Activated naive CD8-positive, alpha-beta T cell treated with anti-CD3 and anti-CD28 coated beads, Interleukin-2, amount 50 U/mL, for 24 hours (primary cell): ENCODE measurements at places on chromosomes 2 and 18.

- no peak for DNase-seq
These were observed 138.5 kb upstream of the LYPD6 start for GRCh38 chr2:149191915-149192314.

DNA sequence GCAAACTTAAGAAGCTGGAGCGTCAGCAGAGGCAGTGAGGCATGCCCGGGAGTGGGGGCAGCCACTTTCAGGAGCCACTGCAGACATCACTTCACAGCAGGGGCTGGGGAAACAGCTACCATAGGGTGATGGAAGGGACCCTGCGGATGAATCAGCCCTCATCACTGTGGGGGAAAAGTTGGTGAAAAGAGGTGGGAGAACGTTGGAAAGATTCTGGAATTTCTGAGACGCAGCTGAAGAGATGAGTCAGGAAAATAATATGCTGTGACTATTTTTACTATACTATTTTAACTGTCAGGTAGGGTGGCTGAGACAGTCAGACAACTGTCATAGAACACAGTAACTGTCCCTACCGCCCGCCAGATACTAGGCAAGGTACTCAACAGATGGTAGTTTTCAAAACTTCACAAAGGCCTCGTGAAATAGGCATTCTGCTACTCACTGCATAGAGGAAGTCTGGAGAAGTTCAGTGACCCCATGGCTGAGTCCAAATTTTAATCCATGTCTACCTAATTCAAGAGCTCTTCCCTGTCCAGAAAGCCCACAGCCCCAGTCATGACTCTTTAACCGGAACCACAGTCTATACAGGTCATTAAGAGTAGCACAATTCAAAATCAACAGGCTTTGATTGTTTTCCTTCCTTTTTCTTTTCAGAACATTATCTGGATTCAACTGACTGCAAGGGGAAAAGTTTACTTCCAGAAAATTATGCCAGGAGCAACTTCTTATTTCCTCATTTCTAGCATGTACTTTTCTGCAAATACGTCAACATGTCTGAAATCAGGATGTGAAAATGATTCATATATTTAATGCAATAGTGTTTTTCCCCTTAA is 39.3 kb upstream of the EPB41L3 start:
- no peak for DNase-seq

DNA sequence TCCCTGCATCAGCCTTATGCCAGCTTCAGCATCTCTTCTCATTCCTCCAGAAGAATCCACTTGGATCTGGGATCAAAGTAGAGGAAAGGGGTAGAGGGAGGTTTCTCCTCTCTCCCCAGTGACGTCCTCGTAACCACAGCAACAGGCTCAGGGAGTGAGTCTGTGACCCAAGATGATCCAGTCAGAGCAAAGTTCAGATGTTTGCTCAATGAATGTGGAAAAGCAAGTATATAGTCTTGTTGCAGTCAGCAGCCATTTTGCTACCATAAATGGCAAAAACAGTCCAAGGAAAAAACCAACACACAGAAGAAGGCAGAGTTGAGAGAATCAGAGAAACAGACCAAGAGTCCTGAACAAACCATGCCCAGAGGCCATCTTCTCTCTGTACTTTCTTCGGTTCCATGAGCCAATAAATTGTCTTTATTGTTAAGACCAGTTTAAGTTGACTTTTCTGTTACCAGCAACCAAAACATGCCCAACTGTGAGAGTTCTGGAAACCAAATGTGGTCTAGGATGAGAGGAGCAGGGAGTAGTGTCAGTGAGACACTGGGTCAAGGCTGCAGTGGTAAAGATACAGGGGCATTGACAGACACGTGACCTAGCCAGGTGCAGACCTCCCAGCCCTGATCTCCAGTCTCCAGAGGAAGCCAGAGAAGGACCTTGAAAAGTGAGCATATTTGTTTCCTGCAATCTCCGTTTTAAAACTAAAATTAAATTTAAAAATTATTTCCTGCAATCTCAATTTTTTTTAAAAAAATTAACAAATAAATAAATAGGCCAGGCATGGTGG is 3.2 kb upstream of the CXCR1 start:
- DNase-seq, result no peak

DNA sequence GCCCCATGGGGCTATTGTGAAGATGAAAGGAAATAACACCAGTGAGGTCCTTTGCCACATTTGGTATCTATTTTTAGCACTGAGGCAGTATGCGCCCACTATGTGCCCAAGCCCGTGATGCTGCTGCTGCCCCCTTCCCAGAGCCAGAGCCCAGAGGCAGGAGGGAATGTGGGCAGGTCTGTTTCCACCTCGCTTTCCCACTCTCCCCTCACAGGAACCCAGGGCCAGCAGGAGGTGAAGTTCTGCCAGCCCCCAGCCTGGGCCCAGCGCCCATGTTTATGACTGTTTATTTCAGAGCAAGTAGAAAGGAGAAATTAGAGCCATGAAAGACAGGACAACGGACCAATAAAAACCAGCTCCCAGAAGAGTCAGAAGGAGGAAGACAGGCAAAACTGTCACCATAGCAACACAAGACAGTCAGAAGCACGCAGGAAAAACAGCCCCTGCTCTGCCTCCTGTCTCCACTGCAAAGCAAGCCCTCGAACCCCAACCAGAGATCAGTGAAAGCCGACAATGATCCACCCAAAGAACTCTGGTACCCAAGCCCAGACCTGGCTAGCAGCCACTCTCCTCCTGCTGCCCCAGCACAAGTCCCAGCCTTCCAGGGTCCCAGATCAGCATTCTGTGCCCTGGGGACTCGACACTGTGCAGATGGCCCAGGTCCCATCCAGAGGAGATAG is 1.4 kb downstream of the CYRIA start:
- no peak for DNase-seq

- no peak for DNase-seq
These were observed 205.2 kb downstream of the MREG start for GRCh38 chr2:215808194-215808593.

- no peak for DNase-seq
These were observed 851.8 kb upstream of the NXPH2 start for GRCh38 chr2:139631966-139632365.

- DNase-seq, result no peak
These were observed 138.8 kb downstream of the CNTNAP5 start for GRCh38 chr2:124163840-124164239.

- peak; percentile 49 for DNase-seq
These were observed 691 bp downstream of the BIRC6 start for GRCh38 chr2:32357318-32358110.

DNA sequence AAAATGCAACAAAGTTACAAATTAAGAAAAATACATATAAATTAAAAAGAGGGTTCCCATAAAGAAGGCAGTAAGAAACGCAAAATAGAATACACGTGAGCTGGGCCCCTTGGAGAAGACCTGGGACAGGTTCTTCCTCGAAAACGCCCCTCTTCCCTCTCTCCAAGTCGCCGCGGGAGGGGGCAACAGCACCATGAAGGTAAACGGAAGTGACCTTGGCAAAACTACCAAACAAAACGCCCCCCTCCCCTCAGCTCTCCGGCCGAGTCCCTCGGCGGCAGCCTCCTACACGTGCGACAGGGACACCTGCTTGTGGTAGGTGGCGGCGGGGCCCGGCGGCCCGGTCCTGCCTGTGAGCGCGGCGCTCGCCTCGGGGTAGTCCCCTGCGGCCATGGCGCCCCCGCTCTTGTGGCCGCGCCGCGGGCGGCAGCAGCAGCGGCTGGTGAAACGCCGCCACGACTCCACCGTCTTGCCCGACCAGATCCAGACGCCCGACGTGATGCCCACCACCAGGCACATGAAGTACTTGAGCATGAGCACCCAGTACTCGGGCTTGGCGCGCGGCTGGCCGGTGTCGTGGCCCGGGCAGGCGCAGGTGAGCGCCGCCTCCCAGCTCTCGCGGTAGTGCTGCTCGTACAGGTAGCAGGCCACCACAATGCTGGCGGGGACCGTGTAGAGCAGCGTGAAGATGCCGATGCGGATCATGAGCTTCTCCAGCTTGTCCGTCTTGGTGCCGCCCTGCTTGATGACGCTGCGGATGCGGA is 2.8 kb downstream of the FZD5 start:
- no peak for DNase-seq

GRCh38 chr2:54308186-54308585 is 52.2 kb upstream of the TSPYL6 start:
- no peak for DNase-seq

- DNase-seq, result no peak
These were observed 22.1 kb upstream of the PXDN start for GRCh38 chr2:1766425-1766824.

- DNase-seq, result no peak
These were observed 4.4 kb upstream of the RNF103 start for GRCh38 chr2:86628091-86628522.

GRCh38 chr2:108905176-108905575 is 83.8 kb downstream of the EDAR start:
- DNase-seq, result no peak

GRCh38 chr2:3490191-3491170 is 28.9 kb downstream of the ADI1 start:
- DNase-seq, result no peak

GRCh38 chr2:96679848-96680247 is 37.3 kb downstream of the FER1L5 start:
- DNase-seq, result no peak

GRCh38 chr2:103960129-103960513 is 893.8 kb upstream of the POU3F3 start:
- DNase-seq, result no peak

DNA sequence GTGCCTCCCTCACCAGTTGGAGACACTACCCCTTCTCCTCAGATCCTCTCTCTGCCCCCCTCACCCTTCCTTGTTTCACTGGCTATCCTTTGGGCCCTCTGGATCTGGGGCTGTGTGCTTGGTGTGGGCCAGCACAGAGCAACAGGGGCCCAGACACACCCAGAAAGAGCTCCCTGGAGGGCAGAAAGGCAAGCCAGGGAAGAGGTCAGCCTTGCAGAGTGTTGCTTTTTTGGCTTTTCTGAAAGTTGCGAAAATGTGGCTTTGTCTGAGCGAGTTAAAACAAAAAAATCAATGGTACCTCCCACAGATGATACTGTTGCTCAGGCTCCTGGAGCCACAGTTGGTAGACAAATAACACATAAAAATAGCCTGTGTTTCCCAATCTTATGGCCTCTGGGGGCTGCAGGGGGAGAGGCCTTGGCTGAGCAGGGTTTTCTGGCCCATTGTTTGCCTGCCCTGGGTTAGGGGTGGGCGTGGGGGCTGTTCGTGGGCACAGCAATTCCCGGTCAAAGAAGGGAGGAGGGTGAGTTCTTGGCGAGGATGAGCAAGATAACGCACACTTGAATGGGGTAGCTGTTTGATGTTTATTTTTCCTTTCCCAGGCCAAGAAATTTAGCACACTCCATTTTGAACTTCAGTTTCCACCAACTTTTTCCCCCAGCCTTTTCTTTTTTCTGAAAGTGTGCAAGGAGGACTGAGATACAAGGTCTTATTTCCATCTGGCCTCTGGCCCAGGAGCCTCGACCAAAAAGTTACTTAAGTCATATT is 167.0 kb upstream of the HAAO start:
- DNase-seq, result no peak

DNA sequence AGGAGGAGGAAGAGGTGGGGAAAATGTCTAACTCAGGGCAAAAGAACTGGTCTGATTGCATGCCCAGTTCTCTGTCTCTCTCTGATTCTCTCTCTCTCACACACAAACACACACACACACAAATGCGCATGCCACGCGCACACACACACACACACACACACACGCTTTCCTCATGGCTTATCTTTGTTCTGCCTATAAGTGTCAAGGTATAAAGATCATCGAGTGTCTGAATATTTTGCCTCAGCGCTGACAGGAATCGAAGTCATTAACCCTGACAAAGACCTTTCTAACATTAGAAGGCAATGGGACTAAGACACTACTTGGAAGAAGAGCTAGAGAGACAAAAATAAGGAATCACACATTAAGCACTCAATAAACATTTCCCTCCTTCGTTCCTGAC is 497.1 kb upstream of the KLHL29 start:
- DNase-seq, result no peak

GRCh38 chr2:137228566-137228965 is 463.2 kb downstream of the THSD7B start:
- no peak for DNase-seq

- DNase-seq, result no peak
These were observed 138.7 kb upstream of the L3MBTL4 start for GRCh38 chr18:6553234-6553900.

- no peak for DNase-seq
These were observed 2.8 kb downstream of the ASB18 start for GRCh38 chr2:236261452-236261851.

- DNase-seq, result no peak
These were observed 276.9 kb downstream of the PTPRM start for GRCh38 chr18:7844017-7844416.

DNA sequence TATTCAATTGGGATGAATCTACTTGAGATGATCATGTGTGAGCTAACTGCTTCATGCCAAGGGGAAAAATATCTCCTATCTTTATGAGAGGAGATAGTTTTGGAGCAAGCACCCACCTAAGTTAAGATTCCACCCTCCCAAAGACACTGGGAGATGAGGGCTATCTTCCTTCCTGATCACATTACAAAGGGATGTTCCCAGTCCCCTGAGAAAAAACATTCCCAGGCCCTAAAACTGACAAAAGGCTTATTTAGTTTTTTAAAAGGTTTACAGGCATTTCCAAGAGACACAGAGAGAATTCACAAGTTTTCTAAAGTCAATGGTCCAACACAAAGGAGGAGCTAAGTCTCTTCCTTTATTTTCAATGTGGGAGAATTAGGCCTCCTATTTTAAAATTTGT is 401.5 kb downstream of the FBXO15 start:
- no peak for DNase-seq

DNA sequence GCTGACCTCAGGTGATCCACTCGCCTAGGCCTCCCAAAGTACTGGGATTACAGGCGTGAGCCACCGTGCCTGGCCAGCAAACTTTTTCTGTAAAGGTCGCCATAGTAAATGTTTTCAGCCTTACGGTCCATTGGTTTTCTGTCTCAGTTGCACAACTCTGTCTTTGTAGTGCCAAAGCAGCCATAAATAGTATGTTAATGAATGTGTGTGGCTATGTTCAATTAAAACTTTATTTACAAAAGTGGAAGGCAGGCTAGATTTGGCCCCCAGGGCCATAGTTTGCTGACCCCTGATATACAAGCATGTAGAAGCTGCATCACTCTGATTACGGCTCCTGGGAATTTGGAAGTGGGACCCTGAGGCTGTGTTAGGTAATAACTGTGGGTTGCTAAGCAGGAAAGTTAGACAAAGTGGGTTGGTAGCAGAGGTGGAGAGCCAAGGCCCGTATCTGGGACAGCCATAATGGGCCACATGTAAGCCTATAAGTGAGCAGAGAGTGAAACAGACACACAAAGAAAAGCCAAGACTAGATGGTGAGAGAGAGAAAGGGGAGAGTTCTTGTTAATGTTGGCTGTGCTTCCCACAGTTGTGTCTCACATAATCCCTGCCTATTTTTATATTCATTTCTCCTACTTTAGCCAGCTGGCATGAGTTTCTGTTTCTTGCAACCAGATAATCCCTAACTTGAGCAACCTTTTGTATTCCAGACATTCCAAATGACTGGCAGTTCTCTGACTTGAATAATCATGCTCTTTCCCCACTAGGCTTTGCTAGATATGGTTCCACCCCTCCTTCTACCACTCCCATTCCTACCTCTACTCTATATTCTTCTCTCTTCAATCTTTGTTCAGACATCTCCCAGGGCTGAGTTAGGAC is 223.3 kb upstream of the STON1 start:
- DNase-seq, result no peak
